ENCODE measurements at places on chromosomes 12 and 14.

DNA sequence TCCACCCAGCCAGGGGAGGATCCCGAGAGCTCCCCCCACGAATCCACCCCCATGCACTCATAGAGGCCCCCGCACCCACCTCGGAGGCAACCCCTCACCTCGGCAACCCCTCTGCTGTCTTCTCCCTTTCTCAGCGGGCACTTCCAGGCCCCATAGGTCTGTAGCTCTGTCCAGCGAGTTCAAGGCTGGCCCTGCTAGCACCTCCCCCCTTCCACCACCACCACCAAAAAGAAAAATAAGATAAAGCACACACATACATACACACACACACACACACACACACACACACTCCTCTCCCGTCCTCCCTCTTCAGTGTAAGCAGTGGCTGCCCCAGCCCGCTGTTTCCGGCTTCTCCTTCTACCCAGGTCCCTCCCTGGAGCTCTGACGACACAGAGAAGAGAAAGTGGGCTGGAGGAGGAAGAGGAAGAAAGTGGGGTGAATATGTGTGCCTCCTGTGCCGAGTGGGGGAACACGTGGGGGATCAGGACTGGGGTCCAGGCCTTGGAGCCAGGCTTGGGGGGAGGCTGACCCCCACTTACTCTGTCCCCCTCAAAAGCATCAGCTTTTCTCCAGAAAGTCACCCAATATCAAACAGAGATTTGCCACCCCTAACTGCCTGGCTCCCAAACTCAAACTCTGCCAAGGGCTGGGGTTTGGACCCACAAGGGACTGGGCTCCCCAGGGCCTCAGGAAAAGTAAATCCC is at the start of gene STAT6:
STAT6 (minus strand) TSS at position 332 of the 704 bp plus-strand sequence. CDS start 3,084 bp downstream, outside the sequence.
- DNase-seq, result peak; percentile 87

DNA sequence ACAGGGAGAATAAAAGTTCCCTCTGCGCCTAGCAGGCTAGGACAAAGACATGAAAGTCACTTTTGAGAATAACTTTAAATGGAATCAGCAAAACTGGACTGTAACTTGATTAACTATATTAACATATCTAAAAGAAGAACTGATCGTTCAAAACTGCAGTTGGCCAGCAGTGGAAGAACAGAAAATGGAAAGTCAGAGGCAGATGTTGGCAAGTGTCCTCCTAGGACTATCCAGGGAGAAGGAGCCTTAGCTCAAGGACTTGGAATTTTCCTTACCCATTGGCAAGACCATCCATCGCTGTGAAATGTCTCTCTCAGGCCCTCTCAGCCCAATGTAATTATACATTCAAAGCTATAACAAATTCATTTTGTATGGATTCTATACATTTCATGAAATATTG is 419.7 kb downstream of the ATP23 start:
- peak; percentile 38 for DNase-seq

- DNase-seq, result no peak
Observed at GRCh38 chr12:42936260-42936659, 346.7 kb upstream of the PRICKLE1 start.

DNA sequence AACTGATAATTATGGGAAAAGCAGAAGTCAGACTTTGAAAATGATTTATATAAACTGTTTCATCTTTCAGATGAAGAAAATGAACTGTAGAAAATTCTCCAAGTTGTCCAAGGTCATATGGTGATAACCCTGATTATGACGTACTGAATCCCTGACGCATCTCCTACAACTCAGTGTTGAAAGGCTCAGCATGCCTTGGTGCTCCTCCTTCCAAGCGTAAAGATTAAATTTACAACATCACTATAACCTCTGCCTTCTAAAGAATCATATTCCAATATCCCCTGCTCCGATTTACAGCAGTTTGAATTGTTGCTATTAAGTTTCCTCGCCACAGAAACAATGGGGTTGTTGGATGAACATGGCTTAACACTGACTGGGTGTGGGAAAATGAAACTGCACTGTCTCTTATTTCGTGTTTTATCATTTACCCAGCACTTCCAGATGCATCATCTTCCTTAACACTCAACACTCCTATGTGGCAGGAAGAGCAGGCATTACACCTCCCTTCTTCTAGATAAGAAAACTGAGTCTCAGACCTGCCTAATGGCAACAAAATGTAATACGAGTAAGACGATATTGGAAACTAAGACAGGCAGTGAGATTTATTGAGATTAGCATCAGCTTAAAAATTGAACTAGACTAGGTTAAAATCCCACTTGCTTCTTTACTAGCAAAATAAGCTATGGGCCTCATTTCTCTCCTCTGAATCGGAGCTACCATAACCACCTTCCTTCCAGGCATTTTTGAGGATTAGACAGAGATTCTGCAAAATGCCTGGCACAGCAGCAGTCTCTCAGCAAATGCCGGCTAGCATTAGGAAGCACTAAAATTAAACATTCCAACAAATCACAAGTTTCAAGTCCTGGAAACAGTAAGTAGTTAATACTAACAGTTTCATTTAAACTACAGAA is 74.2 kb downstream of the PPM1H start:
- no peak for DNase-seq

- DNase-seq, result peak; percentile 36
Observed at GRCh38 chr14:61152851-61153364, 128.2 kb downstream of the TMEM30B start.

DNA sequence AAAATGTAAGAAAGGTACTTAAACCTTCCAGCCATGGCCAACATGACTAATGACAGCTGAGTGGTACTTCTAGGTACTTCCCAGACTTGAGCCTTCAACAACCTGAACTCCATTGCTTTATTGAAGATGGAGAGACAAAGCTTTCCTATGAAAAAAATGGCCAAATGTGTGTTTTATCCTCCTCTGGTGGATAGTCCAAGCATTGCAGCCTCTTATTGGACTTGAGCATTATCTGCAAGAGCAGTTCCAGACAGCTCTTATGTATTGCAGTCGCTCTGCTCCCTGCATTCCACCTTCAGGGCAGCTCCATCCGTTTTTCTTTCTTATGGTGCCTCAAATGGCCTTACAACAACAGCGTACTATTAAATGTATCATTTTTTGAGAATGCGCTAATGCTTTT is 588.2 kb downstream of the NRXN3 start:
- no peak for DNase-seq

- no peak for DNase-seq
Observed at GRCh38 chr14:94573475-94574277, 7.5 kb upstream of the SERPINA5 start.

DNA sequence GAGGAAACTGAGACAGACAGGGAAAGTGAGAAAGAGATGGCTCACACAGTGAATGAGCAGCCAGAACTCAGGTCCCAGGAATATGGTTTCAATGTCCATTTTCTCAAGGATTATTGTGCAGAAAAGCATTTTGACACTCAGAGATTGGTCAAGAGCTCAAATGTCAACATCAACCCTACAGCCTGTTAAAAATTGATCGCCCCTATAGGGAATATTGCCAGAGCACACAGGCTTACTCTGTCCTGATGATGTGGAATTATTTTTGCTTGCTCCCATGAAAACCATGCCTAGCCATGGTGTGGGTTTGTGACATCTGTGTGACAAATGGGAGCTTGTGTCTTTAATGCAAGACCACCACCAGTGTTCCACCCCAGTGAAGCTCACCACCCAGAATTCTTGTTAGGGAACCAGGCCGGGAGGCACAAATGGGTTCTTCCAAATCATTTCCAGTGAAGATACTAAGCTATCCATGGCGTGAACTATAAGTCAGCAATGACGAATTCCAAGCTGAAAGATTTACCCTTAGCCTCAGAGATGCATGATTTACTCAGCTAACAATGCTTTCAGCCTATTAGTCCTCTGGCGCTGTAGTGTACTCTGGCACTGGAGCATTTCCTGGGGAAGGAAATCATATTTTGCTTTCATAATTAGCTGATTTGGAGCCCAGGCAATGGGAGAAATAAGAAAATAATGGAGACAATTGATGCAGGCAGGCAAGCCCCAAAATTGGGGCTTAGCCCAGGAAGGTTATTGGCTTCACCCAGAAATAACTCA is 1188.2 kb upstream of the TMEM132C start:
- DNase-seq, result no peak

DNA sequence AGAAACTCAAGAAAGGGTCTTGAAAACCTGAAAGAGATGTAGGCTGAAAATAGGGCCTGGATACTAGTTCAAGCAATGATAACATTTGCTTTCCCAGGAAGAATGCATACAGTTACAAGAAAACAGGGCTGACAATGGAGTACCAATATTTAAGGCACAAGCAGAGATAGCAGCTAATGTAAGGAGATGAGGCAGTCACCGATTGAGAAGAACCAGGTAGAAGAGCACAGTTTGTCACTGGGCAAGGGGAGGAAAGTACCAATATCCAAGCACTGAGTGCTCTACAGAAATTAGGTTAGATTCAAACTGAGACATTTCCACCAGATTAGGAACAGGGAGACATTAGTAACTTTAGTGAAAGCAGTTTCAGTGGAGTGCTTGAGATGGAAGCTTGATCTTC is 19.9 kb downstream of the RPS6KA5 start:
- DNase-seq, result no peak

- no peak for DNase-seq
Observed at GRCh38 chr14:50333014-50333509, 20.9 kb downstream of the DMAC2L start.

DNA sequence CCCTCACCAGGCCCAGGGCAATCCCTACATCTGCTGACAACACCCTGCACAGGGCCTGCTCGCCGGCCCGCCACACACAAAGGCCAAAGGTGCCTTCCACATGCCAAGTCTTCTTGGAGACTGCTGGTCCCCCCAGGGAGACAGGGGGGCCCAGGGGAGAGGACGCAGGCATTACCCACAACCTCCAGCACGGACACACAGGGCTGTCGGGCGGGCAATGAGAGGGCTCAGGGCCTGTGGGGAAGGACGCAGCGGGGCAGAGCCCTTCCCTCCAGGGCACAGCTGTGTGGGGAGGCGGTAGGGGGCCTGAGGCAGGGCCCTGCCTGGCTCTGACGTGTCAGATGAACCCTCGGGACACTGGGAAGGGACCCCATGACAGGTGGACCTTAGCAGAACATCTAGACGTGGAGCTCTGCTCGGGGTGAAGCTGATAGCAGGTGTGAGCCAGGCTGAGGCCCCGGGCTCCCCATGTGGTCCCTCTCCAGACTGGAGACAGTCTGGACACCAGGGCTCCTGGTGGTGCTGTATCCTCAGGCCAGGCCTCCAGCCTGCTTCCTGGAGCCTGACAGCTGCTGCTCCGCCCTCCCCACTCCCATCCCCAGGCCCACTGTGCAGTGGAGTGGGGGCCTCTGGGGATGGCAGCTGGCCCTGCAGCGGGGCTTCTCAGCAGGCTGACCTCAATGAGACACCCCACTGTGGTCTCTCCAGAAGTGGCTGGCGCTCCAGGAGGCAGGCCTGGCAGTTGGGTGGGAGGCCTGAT is 31.6 kb upstream of the NUDT14 start:
- peak; percentile 61 for DNase-seq

DNA sequence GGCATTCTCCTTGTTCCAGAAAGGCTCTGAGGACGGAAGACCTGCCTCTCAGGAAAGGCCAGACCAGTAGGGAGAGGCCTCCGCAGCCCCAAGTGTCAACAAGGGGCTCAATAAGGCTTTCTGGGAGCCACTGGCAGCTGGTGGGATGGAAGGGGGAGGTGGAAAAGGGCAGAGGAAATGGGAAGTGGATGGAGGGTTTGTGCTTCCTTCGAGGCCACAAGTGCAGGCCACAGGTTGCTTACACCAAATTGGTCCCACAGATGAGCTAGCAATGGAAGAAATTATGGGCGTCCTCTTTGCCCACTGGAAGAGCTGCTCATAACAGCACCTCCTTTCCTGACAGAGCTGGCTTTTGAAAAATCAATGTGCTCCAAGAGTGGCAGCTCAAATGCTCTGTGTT is 28.2 kb downstream of the P2RX4 start:
- DNase-seq, result no peak

DNA sequence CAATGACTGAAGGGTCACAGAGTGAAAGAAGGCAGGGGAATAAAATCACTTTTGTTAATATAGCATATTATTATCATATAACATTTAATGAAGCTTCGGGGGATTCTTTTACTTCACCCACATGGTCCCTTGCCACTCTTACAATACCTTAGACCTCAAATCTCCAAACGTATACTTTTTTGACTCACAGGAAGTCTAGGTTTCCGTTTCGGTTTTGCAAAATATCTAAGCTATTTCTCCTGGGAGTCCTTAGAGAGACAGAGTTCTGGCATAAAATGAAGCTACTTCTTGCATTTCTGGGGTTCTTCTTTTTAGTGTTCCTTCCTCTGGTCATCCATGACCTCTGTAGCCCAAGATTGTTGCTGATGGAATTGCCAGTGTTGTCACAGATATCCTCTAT is 590.5 kb upstream of the ATP2B1 start:
- no peak for DNase-seq

DNA sequence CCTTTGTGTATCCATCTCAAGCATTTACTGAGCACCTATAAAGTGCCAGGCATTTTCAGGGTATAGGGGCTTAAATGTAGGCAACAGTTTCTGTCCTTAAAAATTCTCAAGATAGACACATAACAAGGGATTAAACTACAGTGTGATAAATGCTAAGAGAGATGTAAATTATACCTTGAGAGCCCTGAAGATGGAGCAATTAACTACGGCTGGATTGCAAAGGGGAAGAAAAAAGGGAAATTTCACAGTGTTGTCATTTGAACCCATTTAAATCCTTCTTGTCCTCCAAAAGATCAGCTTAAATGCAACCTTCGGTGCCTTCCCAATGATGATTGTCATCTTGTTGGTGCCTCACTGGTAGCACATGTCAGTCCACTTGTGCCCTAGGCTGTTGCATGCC is 11.5 kb upstream of the IL26 start:
- no peak for DNase-seq

DNA sequence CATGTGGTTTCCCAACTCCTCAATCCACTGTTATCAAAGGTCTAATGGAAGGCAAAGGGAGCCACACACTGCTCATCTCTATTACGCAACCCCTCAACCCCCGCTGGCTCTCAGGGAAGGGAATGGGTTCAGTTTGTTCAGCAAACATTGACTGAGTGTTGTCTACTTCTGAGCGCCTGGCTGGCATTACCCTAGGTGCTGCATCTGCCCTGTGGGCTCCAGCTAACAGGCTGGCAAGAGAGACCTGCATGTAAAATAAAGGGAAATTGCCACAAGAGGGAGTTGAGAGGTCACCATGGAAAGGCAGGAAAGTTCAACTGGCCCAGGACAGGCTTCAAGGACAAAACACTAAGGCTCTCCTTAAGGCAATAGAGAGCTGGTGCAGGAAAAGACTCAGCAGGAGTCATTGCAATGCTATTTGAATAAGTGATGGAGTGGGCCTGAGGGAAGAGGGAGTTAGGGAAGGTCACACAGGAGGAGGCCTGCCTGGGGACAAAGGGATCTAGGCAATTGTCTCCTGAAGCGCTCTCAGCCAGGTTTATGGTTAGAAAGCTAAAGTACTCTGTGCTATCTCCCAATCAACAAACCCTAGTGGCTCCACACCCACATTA is 5.5 kb upstream of the ZNF740 start:
- no peak for DNase-seq

DNA sequence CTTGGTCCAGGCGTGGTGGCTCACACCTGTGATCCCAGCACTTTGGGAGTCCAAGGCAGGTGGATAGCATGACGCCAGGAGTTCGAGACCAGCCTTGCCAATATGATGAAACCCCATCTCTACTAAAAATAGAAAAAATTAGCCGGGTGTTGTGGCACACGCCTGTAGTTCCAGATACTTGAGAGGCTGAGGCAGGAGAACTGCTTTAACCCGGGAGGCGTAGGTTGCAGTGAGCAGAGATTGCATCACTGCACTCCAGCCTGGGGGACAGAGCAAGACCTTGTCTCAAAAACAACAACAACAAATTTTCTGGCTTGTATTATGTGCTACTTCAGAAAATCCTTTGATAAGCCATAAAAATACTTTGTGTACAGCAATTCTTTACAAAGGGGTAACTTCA is 41.1 kb downstream of the LARP4 start:
- DNase-seq, result no peak
